Stimulated activated CD4-positive, alpha-beta T cell treated with anti-CD3 and anti-CD28 coated beads, Interleukin-15, amount 100 ng/mL, for 48 hours (primary cell): ENCODE measurements at places on chromosomes 13 and 19.

DNA sequence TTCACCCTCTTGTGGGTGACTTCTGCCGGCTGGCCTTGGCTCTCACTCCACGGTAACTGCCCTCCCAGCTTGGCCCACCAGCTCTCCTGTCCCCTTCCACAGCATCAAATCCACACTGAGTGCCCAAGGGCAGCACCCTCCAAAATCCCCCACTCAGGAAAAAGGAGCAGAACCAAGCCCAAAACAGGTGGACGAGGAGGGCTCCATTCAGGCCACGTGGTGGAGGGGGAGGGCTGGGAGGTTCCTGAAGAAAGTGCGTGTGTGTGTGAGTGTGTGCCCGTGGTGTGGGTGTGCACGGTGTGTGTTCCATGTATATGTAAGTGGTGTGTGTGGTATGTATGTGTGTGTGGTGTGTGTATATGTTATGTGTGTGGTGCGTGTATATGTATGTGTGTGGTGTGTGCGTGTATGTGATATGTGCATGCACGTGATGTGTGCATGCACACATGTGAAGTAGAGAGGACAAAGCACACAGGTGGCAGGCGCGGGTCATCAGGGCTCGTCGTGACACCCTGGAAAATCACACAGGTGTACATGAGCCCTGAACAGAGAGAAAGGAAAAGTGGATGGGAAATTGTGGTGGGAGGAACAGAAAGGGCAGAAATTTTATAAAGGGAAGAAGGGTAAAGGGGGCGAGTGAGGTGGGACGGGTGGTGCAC is 76.9 kb downstream of the COL4A1 start:
- DNase-seq = no peak

- DNase-seq = no peak
Measured at GRCh38 chr19:50344661-50345318, 15.6 kb upstream of the KCNC3 start.

GRCh38 chr19:31066385-31066784 is 282.9 kb downstream of the TSHZ3 start:
- no peak for DNase-seq

DNA sequence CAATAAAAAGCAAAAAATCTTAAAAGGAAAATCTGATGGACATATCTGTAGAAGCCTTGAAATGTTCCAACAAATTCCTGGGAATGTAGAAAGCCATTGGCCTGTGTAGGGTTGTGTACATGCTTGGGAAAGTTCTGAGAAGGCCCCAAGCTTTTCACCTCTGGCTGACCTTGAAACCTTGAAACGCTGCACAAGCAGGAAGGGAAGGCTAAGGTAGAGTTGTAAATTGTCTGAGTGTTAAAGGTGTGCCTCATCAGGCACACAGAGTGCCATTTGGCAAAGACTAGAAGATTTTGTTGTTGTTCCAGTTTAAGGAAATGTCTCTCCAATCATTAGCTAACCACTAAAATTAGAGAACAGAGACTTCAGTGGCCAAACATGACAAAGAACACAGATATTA is 10.4 kb downstream of the TSKS start:
- DNase-seq = no peak

GRCh38 chr19:52397310-52398080 is at the start of gene ZNF528:
Gene ZNF528, plus strand, starts transcription at chr19:52397849. Its CDS starts 4,165 bp downstream, at chr19:52402014.
- DNase-seq = peak; percentile 94
